ENCODE measurements at places on chromosomes 7 and 10.

DNA sequence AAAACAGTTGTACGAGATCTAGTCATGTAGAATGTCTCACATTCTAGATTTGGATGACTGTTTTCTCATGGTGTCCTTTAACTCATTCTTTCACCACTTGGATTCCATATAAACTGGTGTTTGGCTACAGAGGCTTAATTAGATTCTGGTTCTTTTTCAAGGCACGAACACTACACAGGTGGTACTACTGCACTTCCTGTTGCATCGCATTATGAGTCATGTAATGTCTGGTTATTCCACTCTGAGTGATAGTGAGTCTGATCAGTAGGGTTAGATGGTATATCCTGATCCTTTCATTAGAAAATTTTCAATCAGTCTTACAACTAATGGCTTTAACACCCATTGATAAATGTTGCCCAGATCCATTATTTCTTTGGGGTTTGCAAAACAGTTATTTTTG, 11.2 kb upstream of the AKAP9 start:
- DNase-seq, result no peak

DNA sequence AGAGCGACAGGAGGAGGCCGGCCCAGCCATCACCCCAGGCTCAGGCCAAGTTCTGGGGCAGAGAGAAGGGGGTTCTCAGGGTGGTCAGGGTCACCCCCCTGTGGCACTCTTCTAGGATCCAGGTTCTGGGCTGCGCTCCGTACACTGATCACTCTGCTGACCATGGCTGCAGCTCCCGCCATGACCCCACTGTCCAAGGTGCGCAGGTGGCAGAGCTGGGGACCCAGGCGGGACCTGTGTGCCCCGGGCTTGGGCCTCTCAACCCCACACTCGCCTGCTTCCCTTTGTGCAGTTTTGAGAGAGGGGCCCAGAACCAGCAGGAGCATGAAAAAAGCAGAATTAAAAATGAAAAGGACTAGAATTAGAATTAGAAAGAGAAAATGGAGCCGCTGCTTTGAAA, 227.1 kb downstream of the FANK1 start:
- DNase-seq, result no peak

DNA sequence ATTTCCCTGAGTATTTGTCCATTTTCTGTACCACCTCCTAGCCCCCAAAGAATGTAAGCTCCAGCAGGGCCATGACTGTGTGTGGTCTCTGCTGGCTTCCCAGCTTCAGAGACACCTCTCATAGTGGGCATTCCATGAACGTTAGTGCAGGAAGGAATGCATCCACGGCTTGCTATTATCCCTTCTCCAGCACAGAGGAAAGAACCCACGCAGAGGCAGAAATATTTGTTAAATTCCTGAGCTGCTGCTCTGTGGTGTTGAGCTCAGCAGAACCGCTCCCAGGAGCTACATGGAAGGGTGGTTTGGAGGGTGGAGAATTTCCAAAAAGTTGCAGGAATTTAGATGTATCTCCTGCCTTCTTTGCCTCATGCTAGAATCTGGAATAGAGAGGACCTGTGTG, 275.2 kb downstream of the POU6F2 start:
- DNase-seq, result no peak

DNA sequence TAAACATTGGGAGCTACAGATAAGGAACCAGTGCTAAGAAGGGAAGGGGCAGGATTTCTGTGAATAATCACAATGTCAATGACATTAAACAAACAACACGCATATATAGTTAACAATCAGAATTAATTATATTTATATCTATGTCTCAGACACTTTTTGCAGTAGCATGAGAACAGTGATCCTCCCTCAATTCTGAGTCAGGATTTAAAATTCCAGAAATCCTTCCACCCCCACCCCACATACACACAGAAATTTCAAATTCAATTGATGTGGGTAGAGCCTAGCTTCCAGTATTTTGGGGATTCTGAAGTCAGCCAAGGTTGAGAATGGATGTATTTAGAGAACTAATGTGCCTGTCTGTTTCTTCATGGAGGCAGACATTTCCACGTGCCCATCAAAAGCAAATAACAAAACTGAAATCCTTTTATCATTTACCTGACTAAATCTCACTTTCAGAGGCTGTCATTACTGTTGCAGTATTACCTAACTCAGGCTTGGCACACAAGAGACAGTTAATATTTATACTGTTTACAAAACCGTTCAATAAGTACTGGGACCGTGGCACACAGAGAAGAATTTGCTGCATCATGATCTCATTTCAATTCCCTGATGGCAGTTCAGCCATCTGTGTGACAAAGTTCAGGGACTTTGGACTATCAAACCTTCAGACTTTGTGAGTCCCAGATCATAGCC, 116.6 kb upstream of the PALS2 start:
- DNase-seq, result no peak

DNA sequence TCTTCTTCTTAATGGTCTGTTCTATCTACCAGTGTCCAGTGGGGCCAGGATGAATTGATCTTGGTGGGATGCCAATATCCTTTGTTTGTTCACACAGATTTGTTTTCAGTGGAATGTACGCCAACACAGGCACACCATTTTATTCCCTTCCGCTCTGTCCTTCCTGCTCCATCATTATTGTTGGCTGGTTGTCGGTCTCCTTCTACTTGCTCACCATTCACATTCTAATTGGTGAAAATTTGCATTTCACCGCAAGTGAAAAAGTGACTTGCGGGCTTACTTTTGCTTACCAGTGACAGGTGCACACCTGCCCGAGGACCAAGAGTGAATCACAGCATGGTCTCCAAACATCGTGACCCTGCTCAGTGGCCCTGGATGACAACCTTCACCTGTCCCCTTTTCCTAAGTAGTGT, 148.3 kb downstream of the NOC3L start:
- DNase-seq, result no peak

DNA sequence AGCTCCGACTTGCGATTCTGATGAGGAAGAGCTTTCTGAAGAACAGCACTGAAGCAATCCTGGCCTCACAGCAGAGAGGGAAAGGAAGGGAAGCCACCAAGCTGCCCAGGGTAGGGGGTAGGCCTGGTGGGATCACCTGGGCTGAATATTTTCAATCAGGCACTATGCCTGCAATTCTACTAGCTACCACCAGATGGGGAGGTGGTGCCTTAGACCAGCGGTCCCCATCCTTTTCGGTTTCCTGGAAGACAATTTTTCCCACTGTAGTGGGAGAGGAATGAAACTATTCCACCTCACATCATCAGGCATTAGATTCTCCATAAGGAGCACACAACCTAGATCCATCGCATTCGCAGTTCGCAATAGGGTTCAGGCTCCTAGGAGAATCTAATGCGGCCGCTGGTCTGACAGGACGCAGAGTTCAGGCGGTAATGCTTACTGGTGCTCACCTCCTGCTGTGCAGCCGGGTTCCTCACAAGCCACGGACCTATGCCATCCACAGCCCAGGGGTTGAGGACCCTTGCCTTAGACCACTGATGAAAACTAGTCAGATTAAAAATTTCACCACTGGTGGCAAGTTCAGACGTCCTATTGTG, 2.7 kb downstream of the LRRC20 start:
- no peak for DNase-seq

- no peak for DNase-seq
Measured at GRCh38 chr10:60522617-60523016, 132.9 kb upstream of the ANK3 start.

- no peak for DNase-seq
Measured at GRCh38 chr7:36871863-36872262, 147.6 kb upstream of the AOAH start.

GRCh38 chr7:4109481-4110110, 572.5 kb upstream of the FOXK1 start:
- no peak for DNase-seq

GRCh38 chr7:117616694-117617093, 136.9 kb downstream of the CFTR start:
- DNase-seq, result no peak

- DNase-seq, result no peak
Measured at GRCh38 chr7:155505422-155505793, 41.0 kb downstream of the CNPY1 start.

DNA sequence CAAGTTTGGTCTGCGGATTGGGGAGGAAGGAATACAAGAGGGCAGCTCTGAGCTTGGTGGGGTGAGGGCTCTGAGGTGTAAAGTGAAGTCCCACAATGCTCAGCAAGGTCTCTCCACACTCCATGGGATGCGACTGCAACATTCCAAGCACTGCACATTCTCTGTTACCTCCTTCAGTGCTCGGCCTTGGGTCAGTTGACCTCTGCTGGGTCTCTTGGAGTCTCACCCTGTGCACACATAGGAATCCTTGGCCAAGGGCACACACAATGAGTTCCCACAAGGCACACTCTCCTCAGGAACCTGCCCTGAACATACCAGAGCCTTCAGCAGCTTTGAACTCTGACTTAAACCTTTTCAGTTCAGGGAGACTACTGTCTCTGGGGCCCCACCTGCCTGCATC, 2.4 kb upstream of the WDFY4 start:
- no peak for DNase-seq

DNA sequence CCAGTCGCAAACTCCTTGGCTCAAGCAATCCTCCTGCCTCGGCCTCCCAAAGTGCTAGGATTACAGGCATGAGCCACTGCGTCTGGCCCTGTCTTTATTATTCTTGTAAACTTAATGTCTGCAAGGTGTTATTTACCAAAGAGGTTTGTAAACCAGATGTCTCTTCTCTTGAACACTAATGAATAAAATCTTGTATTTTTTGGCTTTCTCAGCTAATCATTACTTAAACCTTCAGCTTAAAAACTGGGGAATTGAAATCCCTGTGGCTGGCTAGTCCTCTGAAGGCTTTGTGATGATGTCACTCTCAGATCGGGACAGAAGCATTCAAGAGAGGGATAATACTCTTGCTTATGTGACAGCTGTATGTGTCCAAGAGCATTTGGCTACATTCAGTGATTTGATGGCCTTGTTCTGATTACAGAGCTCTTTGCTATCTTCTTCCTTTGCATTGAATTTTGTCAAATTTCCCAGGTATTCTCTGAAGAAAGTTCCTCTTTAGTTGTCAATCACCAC, 130.3 kb downstream of the BICC1 start:
- DNase-seq, result peak; percentile 6

DNA sequence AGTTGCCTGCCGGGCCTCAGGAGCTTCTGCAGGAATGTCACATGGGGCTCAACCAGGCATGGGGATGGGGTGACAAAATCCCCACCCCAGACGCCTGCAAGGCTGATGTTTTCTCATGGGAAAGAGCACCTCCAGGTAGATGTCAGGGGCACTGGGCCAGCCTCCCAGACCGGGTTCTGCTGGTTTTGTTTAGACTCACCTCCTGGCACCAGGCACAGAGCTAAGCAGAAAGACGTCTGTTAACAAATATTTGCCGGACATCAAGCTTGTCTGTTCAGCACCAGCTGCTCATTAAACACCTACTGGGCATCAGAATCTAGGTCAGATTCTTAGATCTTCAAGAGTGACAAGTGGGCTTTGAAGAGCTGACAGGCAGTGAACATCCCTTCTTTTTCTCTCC, 34.9 kb upstream of the TCERG1L start:
- DNase-seq, result no peak

DNA sequence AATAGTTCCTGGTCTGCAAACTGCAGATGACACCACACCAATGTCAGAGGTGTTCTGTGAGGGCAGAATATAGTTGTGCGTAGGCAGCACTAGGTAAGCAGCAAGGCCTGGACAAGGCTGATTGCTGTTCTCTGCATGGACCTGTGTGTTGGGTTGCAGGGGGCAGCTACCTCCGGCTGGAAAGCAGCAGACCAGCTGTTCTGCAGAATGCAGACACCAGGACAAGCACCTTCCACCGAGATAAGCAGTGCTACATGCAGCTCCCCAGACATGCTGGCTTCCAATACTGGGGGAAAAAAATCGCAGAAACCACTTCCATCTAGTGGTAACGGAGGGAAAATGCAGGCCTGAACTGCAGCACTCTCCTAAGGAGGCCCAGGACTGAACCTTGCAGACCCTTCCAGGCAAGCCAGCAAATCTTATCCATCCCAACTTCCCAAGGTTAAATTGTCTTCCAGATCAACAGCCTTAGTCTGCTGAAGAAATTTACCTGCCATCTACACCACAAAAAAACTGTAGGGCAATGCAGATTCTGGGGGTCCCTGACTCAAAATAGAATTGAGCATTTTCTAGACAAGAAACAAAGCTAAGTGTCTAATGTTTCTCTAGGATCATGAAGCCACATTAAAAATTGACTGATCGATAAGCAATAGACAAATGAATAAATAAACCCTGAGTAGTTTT, 50.5 kb upstream of the COBL start:
- DNase-seq, result peak; percentile 7

GRCh38 chr7:136912339-136912738, 43.9 kb downstream of the CHRM2 start:
- DNase-seq, result no peak

All from HCEC 1CT (cell line).